ENCODE measurements at places on chromosomes 13 and 19.

DNA sequence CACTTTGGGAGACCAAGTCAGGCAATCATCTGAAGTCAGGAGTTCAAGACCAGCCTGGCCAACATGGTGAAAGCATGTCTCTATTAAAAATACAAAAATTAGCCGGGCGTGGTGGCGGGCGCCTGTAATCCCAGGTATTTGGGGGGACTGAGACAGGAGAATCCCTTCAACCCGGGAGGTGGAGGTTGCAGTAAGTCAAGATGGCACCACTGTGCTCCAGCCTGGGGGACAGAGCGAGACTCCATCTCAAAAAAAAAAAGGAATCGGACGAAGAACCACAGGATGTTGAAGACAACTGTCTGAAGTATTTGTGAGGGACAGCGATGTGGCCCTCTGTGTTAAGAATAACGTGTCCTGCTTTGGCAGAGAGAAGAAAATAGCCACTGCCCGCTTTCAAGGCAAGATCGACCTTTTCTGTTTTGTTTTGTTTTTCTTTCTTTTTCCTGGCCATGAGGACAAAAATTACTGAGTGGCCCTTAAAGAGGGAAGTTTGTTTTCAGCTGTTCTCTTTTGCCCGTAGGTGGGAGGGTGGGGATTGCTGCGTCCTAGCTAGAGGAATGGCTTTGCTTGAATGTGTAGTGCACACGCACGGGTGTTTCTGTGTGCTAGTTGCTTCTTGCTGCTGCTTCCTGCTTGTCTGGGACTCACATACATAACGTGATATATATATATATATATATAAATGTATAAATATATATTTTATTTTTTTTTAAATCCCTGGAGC, 6.2 kb upstream of the PRKCG start:
- peak; percentile 51 for DNase-seq

- DNase-seq: no peak
Measured at GRCh38 chr13:111187960-111188541, 72.9 kb downstream of the ARHGEF7 start.

DNA sequence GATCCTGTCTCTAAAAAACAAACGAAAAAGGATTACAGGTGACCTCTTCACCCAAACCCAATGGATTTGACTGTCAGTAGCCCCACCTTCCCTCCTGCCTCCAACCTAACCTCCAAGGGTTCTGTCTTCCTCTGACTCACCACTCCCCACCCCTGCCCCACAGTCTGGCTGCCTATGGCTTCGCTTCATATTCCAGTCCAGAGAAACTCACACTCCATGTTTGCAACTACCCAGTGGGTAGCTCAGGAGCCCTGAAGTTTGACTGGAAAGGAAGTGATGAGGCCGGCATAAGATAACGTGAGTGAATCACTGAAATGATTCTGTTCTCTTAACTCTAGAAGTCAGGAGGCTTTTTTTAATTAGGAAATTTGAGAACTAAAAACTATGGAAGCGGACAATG, 303.9 kb downstream of the FOXO1 start:
- no peak for DNase-seq

DNA sequence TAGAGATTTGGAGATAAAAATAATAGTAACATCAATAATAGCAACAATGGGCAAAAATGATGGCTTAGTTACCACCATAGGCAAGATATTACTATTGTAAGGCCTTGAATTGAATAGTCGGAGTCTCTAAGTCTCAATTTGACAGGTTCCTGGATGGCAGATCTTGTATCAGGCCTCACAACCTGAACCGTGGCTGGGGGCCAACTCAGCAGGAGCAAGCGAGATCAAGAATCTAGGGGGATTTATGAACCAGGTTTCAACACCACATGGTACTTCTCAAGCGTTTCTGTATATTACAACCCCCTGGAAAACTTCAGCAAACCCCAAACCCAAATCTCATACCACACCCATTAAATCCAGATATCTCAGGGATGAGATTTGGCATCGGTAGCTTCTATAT, 573.8 kb downstream of the LIG4 start:
- no peak for DNase-seq

DNA sequence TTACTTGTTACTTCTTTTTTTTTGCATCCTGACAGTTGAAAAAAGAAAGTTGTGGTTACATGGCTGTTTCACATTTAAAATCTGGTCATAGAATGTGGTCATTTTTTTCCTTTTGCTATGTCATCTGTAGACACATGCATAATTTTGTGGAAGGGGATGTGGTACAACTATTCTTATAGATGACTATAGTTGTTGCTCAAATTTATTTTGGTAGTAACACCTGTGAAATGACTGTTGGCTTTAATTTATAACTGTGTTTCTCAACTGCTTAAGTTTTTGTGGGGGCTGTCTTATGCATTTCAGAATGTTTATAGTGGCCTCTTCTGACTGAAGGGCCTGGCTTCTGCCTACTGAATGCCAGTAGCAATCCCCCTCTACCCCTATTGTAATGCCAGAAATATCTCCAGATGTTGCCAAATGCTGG, 130.5 kb downstream of the PAN3 start:
- peak; percentile 68 for DNase-seq

- DNase-seq: peak; percentile 95
Measured at GRCh38 chr19:47322058-47322457, 9.9 kb upstream of the C5AR2 start.

DNA sequence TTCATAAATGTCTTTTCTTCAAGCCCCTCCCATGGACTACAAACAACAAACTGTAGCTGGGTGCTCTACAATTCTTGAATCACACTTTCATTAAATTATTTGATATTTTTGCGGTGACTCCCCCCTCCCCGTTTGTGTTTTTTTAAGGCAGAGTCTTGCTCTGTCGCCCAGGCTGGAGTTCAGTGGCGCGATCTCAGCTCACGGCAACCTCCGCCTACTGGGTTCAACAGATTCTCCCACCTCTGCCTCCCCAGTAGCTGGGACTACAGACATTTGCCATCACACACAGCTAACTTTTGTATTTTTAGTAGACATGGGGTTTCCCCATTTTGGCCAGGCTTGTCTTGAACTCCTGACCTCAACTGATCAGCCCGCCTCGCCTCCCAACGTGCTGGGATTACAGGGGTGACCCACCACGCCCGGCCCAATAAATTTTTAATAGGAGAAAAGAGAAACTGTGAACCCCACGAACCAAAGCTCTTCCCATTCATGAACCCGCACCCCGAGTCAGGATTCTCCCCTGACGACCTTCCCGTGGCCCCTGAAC, 703 bp downstream of the ZNF506 start:
- peak; percentile 3 for DNase-seq

DNA sequence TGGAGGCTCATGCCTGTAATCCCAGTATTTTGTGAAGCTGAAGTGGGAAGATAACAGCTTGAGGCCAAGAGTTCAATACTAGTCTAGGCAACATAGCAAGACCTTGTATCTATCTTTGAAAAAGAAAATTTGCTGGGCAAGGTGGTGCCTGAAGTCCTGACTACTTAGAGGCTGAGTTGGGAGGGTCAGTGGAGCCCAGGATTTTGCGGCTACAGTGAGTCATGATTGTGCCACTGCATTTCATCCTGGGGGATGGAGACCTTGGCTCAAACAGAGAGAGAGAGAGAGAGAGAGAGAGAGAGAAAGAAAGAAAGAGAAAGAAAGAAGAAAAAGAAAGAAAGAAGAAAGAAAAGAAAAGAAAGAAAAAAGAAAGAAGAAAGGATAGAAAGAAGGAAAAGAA, 1872.3 kb upstream of the PCDH20 start:
- DNase-seq: no peak

GRCh38 chr13:111898956-111899713, 167.8 kb upstream of the SOX1 start:
- no peak for DNase-seq

DNA sequence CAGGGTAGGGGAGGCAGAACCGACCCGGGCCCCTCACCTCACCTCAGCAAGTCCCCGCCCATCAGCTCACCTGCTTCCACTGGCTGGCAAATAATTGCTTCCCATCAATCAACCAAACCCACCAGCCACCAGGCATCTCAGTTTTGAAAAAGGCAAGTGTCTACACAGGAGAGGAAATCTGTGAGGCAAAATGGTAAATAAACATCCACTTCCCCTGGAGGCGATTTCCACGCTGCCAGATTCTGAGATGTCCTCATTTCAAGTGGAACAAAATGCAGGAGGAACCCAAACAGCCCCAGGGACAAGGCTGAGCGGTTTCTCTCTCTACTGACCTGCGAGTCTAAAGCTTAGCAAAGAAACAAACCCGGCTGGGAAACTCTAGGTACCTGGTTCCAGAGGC, 117.5 kb downstream of the CRYL1 start:
- DNase-seq: no peak

Measured in suppressor macrophage treated with lipopolysaccharide for 1 hour (primary cell).